ENCODE measurements at places on chromosomes 1 and 21. TPM values are rescaled to one million over a fixed set of nuclear protein-coding genes. Genes with fewer than 3 reads are reported as not detected.

The FNDC5 gene
- total RNA-seq: 4.5 TPM

The UBL4B gene
- total RNA-seq: not detected

The SH2D1B gene
- not detected for total RNA-seq

The SYCP1 gene
- not detected for total RNA-seq

The CADM3 gene
- total RNA-seq: 5.6 TPM

The DMRTA2 gene
- 0.11 TPM for total RNA-seq

The LINGO4 gene
- total RNA-seq: not detected

The GJA8 gene
- total RNA-seq: not detected

The PRR9 gene
- not detected for total RNA-seq

DNA sequence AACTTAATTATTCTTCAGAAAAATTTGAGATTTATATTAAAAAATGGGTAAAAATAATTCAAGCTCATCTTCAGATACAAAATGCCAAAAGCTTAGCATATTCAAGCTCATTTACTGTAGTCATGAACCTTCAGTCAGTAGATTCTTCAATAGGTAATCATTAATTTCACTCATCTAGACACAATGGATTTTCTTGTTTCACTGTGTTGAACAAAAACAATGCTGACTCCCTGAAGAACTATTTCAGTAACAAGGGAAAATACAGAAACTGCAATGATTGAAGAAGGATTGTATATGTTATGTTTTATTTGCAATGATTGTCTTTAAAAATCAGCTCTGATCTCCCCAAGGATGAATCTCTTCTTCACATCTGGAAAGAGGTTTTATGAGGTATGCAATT lies 9.2 kb upstream of the HOOK1 start:
- no peak for DNase-seq
- H3K36me3 ChIP-seq: no peaks in the 10 kb centered on the region
- no peaks in the 10 kb centered on the region for H3K4me1 ChIP-seq
- no peaks in the 10 kb centered on the region for H3K27me3 ChIP-seq

DNA sequence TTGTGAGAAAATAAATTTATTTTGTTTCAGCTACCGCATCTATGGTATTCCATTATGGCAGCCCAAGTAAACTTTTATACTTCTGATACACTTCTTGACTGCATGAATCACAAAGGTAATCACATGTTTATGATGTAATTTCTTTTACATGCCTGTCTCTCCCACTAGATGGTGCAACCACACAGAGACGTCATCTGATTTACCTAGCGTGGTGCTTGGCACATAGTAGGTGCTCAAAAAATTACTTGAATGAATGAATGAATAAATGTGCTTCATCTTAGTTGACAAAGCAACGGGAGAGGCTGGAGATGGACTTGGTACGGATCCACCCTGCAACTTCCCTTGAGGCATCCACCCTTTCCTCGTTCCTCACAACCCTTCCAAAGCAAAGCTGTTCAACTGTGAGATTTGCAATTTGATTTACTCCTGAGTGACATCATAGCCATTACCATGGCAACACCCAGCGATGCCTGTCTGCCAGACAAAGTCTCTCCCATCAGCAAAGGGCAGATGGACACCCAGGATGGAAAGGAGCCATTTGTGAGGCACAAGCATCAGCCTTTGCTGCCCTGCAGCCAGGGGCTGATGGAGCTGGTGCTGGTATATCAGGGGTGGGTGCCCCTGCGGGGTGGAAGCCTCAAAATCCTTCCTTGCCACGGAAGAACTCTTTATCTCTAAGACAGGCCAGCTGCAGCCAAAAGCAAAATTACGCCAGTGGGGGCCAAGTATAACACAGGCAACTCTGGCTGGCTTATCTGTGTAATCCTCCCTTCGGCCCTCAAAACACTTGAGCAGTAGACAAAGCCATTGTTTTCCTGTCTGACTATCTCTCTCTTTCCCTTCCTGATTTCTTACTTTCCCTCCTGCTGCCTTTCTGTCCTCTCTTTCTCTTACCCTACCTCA lies 18.9 kb upstream of the VWA5B1 start:
- DNase-seq: no peak
- H3K4me3 ChIP-seq: no peak overlapping the region
- H3K27ac ChIP-seq: no peak overlapping the region
- H3K4me1 ChIP-seq: no peaks in the 10 kb centered on the region
- H3K36me3 ChIP-seq: no peaks in the 10 kb centered on the region
- H3K27me3 ChIP-seq: no peaks in the 10 kb centered on the region

DNA sequence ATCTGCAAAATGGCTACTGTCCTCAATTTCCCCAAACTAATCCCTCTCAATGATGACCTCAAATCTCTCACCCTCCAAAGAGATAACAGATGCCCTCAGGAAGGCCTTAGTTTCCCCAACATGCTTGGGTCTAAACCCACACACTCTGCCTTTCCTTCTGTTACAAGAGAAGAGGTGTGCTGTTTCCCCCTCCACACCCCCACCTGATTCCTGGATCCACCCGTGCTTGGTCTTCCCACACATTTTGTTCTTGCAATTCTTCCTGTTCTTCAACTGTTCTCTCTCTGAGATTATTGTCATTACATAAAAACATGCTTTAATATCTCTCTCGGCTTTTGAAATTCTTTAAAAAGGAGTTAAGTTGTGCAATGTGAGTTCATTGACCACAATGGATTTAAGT lies 5.7 kb upstream of the CBR3 start:
- H3K4me1 ChIP-seq: peaks cover 4% of the 10 kb centered on the region
- DNase-seq: no peak
- H3K4me3 ChIP-seq: peak overlapping the region; percentile 51
- peaks cover under 1% of the 10 kb centered on the region for H3K27me3 ChIP-seq
- no peaks in the 10 kb centered on the region for H3K36me3 ChIP-seq

- H3K4me3 ChIP-seq: no peak overlapping the region
- no peak for DNase-seq
- no peaks in the 10 kb centered on the region for H3K4me1 ChIP-seq
Observed at GRCh38 chr1:97163591-97164275, 442.1 kb downstream of the PTBP2 start.

DNA sequence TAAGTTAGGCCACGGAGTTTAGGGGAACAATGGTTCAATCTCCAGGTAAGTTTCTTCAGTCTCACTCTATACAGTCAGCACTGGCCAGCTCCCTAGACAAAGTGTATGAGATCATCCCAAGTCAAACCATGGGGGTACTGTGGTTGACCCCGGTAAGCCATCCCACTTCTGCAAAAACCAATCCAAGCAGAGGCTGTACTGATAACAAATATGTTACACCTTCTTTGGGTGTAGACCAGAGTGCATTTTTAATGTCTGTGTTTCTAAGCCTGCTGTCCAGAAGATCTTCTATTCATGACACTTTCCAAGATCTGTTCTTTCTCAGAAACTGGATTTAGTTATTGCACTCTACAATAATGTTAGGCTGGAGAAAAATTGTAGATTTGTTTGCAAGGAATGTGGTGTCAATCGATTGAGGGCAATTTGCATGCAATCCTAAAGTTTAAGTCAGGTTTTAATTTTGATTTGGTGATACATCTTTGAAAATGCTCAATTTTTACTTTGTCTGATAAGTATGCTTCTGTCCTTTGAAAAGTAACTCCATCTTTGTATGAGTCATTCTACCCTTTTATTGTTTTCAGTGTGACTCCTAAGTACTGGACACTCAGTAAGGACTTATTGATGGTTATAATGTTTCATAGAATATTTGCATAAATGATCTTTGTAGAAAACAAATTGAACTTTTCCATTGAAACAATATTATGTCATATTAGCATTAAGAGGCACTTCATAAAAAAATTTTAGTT lies 152.4 kb downstream of the HLX start:
- DNase-seq: no peak
- no peaks in the 10 kb centered on the region for H3K27me3 ChIP-seq
- no peak overlapping the region for H3K4me3 ChIP-seq
- no peaks in the 10 kb centered on the region for H3K4me1 ChIP-seq

DNA sequence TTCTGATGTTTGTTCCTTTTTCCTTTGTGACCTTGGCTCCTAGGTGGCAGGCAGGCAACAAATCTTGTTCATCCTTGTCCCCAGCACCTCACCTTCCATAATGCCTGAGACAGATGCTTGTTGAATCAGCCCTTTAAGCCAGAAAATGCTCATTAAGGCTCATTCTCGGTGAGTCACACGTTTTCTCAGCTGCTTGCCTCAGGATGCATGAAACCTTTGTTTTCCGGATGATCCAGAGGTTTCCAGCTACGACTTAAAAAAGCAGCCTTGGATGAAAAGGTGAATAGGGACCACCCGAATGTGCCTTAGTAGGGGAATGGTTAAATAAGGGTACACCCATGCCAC lies 4.6 kb upstream of the ATP13A2 start:
- peaks cover 14% of the 10 kb centered on the region for H3K36me3 ChIP-seq
- no peaks in the 10 kb centered on the region for H3K27me3 ChIP-seq
- H3K4me3 ChIP-seq: no peak overlapping the region

GRCh38 chr1:54003249-54003646 lies 14.7 kb downstream of the LDLRAD1 start:
- H3K27me3 ChIP-seq: no peaks in the 10 kb centered on the region
- H3K4me1 ChIP-seq: no peaks in the 10 kb centered on the region

- no peaks in the 10 kb centered on the region for H3K36me3 ChIP-seq
- no peak overlapping the region for H3K4me3 ChIP-seq
- no peaks in the 10 kb centered on the region for H3K27me3 ChIP-seq
- H3K4me1 ChIP-seq: peaks cover 4% of the 10 kb centered on the region
- no peak for DNase-seq
Observed at GRCh38 chr1:234730770-234731568, 121.0 kb upstream of the IRF2BP2 start.

GRCh38 chr1:31122741-31123140 lies 57.2 kb upstream of the PUM1 start:
- no peak overlapping the region for H3K4me3 ChIP-seq
- H3K27ac ChIP-seq: no peak overlapping the region
- no peaks in the 10 kb centered on the region for H3K4me1 ChIP-seq
- no peaks in the 10 kb centered on the region for H3K36me3 ChIP-seq

- H3K27me3 ChIP-seq: no peaks in the 10 kb centered on the region
- peak; percentile 52 for DNase-seq
- H3K36me3 ChIP-seq: peaks cover 3% of the 10 kb centered on the region
- H3K27ac ChIP-seq: no peak overlapping the region
- H3K4me1 ChIP-seq: no peaks in the 10 kb centered on the region
Observed at GRCh38 chr1:241605146-241605805, 34.9 kb downstream of the CHML start.

- H3K4me1 ChIP-seq: no peaks in the 10 kb centered on the region
- no peak for DNase-seq
- H3K27me3 ChIP-seq: no peaks in the 10 kb centered on the region
- H3K4me3 ChIP-seq: no peak overlapping the region
- no peak overlapping the region for H3K27ac ChIP-seq
Observed at GRCh38 chr1:209839875-209840546, 12.2 kb downstream of the UTP25 start.

- no peak overlapping the region for H3K27ac ChIP-seq
- peaks cover 3% of the 10 kb centered on the region for H3K4me1 ChIP-seq
- H3K4me3 ChIP-seq: no peak overlapping the region
- DNase-seq: no peak
Observed at GRCh38 chr1:202462342-202463076, 114.0 kb downstream of the PPP1R12B start.

DNA sequence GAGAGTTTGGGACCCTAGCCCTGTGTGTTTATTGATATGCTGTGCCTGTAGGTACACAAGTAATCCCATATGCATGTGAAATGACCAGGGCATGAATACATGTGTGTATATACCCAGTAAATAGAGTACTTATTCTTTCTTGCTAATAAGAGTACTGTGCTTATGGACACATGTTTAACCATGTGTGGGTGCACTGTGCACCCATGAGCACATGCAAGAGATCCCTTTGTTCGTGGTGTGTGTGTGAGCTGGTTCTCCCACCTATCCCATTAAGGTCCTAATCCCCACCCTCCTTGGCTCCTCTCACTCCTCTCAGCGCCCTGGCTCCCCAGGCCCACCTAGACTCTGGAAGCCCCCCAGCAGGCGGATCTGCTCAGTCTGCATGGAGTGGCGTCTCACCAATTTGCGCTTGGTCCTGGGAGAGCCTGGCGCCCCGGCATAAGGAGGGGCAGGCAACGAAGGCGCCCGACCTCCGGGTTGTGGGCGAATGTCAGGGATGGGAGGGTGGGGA lies 2.2 kb upstream of the LIX1L start:
- peak overlapping the region; percentile 87 for H3K4me3 ChIP-seq
- peaks cover 2% of the 10 kb centered on the region for H3K4me1 ChIP-seq
- no peak overlapping the region for H3K27ac ChIP-seq
- no peaks in the 10 kb centered on the region for H3K36me3 ChIP-seq
- H3K27me3 ChIP-seq: peaks cover 45% of the 10 kb centered on the region

- no peaks in the 10 kb centered on the region for H3K27me3 ChIP-seq
- DNase-seq: no peak
- no peak overlapping the region for H3K27ac ChIP-seq
Observed at GRCh38 chr21:29730281-29730680, 209.5 kb downstream of the GRIK1 start.

- peaks cover 3% of the 10 kb centered on the region for H3K4me1 ChIP-seq
- H3K36me3 ChIP-seq: no peaks in the 10 kb centered on the region
- H3K27me3 ChIP-seq: no peaks in the 10 kb centered on the region
- DNase-seq: no peak
- no peak overlapping the region for H3K27ac ChIP-seq
Observed at GRCh38 chr1:9079988-9080704, 10.7 kb upstream of the SLC2A5 start.

DNA sequence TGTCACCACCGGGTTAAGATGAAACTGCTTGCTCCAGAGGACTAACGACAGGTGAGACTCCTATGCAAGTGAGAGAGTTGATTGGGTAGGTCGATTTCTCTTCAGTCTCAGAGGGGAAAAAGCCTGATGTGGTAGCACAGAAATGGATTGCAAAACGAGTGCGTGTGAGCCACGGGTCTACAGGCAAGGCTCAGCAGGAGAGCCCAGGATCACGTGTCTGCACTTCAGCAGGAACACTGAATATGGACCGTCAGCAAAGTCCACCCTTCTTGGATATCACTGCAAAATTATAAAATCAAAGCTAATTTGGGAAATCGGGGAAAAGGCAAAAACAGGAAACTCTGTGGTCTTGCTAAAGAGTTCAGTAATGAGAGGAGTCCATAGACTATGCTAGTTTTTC lies 107.7 kb upstream of the ZNF648 start:
- no peak overlapping the region for H3K27ac ChIP-seq
- H3K4me3 ChIP-seq: no peak overlapping the region
- no peaks in the 10 kb centered on the region for H3K27me3 ChIP-seq
- no peak for DNase-seq
- no peaks in the 10 kb centered on the region for H3K36me3 ChIP-seq

DNA sequence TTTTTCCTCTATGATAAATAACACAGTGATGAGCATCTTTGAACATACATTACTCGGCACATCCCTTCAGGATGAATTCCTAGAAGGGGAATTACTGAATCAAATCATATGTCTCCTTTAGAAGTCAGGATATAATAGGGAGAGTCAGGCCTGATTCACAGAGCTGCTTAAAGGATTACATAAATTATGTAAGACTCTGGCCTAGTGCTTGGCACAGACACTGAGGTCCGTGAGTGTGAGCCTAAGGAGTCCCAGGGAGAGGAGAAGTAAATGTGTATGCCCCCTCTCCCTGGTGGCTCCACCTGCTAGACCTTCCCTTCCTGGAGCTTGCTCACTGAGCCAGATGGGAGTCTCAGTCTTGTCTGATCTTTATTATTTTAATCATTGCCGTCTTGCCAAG lies 8.6 kb upstream of the FOXE3 start:
- no peak overlapping the region for H3K27ac ChIP-seq
- no peak for DNase-seq
- H3K27me3 ChIP-seq: no peaks in the 10 kb centered on the region
